Right atrium auricular region (tissue), 2 donors: ENCODE measurements at places on chromosomes 11 and 22. TPM values are rescaled to one million over a fixed set of nuclear protein-coding genes. Genes with fewer than 3 reads are reported as not detected.

DNA sequence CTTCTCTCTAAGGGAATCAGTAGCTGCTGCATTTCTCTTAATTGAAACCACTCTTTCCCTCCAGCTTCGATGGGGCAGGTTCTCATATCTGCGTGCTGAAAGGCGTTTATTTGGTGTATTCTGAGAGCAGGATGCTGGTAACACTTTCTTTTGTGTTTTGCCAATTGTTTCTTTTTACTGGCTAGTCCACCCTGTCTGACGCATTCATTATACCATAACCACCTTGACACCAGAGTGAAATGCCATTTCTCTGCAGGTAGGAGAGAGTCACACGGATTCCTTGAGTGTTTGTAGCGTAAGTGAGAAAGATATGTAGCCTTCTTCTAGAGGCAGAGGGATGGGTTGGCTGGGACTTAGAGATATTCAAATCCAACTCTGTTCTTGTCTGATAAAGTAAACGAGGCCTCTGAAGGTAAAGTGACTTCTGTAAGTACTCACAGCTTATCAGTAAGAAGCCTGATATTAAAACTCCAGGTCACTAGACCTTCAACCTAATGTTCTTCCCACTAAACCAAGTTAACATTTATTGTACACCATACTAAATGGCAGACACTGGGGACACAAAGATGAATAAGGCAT, 21.4 kb downstream of the CD44 start:
- H3K27ac ChIP-seq = no peak overlapping the region
- H3K27me3 ChIP-seq = no peaks in the 10 kb centered on the region
- no peaks in the 10 kb centered on the region for H3K36me3 ChIP-seq
- H3K4me3 ChIP-seq = no peak overlapping the region

DNA sequence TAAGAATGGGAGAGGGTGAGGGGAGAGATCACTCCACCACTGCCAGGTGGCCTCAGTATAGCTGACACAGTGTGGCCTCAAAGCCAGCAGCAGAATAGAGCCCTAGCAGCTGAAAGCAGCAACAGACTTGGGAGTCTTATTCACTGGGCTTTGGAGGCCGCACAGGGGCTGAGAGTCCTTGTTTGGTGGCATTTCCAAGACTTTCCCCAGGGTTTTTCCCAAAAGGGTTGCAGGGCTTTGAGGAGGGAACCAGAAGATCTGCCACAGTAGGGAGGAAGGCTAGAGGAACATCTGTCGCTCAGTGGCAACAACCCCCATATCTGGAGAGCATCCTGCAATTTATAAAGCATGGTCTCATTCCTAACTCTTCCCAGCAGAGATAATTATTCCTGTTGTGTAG, 35.0 kb upstream of the RCN1 start:
- H3K36me3 ChIP-seq = no peaks in the 10 kb centered on the region
- no peaks in the 10 kb centered on the region for H3K27me3 ChIP-seq
- H3K27ac ChIP-seq = no peak overlapping the region

DNA sequence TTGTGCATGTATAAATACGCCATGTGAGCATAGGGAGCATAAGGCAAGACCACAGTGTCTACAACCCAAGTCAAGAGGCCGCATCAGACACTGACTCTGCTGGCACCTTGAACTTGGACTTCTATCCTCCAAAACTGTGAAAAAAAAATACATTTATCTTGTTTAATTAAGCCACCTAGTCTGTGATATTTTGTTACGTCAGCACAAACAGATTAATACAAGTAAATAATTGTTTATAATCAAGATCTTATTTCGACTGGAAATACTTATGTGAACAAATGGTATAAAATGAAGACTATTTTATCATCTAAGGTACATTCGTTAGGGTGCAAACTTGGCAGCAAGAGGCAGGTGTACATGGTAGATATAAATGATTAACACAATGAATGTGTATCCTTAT, 599.3 kb upstream of the LRRC4C start:
- no peaks in the 10 kb centered on the region for H3K4me1 ChIP-seq
- H3K27ac ChIP-seq = no peak overlapping the region
- H3K4me3 ChIP-seq = no peak overlapping the region
- no peaks in the 10 kb centered on the region for H3K27me3 ChIP-seq
- no peaks in the 10 kb centered on the region for H3K36me3 ChIP-seq

SLC22A8 gene
- not detected for total RNA-seq

CTSD gene
- total RNA-seq = 782 TPM

POU2AF2 gene
- total RNA-seq = not detected

P2RX3 gene
- not detected for total RNA-seq
